ENCODE measurements at places on chromosomes 11 and 22.

DNA sequence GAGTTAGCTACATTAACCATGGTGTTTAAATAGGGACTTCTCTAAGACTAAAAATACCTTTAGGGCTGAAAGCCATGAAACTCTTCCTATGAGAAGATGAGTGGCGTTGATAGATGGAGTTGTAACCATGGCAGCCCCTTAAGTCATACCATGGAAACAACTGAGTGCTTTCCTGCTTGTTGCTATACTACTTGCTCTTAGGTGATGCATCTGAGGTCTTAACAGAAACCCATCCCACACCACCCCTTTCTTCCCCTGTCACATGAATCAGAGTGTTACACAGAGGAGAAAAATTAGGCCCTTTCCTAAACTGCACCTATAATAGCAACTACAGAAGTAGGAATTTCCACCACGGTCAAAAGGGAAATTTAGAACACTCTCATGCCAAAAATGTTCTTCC is 64.3 kb upstream of the ZC3H12C start:
- DNase-seq = no peak

DNA sequence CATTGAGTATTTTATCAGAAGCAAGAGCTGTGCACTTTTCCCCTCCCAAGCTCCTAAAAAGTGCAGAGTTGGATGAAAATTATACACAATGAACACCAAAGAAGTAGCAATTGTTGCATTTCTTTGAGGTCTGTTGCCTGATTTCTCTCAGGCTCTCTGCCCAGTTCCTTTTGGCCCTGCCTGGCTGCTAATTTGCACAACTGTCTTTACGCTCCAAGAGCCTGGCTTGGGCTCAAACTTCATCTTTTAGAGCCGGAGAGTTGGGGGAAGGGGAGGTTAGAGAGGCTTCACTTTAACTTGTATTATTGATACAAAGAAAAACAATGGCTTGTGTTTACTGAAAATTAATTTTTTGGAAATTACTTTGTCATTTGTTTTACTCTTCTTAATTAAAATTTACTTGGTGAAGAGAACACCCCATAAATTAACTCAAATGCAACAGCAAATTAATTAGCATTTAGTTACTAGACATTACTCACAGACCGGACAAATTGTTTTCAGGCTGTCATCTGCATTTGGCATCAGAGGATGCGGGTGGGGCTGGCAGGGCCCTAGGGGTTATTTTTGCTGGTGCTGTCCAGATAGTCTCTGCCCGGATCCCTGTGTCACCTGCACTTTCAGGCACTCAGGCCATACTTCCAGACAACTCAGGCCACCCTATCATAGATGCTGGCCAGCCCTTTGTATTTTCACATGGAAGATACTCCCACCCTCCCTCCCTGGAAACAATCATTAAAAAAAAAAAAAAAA is 407.3 kb downstream of the NXPE2 start:
- peak; percentile 60 for DNase-seq

DNA sequence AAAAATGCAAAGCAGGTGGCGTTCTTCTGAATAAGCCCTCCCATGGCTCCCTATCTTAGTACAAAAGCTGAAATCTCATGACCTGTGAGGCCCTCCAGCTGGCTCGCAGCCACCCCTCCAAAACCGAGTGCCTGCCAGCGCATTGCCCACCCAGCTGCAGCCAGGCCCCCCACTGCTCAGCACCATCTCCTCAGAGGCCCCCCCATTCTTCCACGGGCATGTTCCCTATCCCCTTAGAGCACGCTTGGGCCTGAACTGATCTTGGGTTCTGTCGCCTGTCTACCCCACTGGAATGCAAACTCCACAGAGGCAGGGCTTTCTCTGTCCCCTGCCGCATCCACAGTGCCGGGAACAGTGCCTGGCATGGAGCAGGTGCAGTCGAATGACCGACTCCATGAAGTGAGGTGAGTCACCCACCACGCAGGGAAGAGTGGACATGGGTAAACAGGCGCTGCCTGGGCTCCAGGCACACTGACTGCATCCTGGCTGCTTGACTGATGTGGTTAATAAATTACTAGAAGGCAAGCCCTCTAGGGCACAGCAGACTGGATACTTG is 11.3 kb upstream of the EFCAB6 start:
- no peak for DNase-seq

DNA sequence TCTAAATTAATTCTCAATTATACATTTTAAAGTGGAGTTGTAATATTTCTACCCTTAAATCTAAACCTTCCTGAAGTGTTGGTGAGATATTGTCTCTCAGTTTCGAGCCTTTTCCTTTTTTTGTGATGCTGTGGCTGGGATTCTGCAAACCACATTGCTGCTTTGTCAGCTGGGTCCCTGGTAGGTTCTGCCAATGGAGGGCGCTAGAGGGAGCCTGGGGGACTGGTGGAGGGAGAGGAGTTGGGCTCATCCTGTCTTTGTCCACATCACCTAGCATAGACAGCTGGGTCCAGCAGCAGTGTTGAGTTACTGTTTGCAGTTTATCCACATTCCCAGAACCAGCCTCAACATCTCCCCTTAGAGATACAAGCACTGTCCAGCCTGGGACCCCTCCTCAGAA is 41.0 kb downstream of the TRAF6 start:
- DNase-seq = no peak

DNA sequence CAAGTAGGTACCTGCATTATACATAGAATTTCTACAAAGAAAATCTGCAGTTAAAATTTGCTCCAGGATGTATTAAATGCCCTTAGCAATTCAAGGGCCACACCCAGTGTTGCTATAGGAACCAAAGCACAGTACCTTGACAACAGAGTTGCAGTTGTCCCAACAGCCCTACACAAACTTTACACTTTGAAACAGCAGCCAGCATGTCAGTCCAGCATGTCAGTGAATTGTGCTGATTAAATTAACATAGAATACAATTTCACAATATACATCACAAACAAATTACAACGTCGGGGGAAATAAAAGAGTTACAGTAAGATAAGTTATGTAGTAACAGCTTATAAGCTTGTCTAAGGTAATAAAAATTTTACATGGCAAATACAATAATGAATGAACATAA is 389.2 kb downstream of the SOX6 start:
- no peak for DNase-seq

DNA sequence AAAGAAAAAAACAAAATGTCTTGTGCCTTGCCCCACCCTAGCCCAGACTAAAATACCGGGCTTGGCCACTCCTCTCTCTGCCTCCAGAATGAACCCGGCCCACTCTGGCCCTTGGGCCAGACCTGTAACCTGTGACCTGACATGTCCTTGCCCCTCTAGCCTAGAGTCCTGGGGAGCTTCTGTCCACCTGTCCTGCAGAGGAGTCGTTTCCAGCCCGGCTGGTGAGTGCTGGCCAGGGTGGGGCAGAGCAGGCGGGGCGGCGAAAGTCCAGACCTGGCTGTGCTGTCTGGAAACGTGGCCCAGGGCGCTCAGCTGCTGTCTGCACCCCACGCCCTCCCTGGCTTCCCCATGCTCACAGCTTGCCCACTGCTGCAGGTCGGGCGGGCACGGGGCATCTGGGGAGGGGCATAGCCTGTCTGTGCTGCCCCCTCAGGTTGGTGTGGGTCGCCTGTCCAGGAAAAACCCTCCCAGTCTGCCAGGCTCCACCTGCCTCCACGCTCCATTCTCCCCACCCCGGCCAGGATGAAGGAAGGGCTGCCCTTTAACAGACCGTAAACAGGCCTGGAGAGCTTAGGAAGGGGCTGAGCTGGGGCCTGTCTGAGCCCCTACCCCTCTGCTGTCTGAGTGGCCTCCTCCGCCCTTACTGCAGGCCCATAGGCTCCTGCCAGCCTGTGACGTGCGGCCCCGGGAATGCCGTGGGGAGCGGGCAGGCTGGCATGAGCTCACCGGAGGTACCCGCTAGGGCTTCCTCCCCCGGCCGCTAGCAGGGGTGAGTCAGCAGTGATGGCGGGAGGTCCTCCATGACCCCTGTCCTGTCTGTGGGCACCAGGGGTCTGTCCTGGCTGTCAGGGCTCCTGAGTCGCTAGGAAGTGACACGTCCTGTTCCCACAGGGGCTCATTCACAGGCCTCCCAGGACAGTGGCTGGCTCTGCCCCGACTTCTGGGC is 1.9 kb downstream of the CD151 start:
- DNase-seq = no peak

GRCh38 chr11:16883174-16883573 is 131.0 kb downstream of the PLEKHA7 start:
- DNase-seq = peak; percentile 39

DNA sequence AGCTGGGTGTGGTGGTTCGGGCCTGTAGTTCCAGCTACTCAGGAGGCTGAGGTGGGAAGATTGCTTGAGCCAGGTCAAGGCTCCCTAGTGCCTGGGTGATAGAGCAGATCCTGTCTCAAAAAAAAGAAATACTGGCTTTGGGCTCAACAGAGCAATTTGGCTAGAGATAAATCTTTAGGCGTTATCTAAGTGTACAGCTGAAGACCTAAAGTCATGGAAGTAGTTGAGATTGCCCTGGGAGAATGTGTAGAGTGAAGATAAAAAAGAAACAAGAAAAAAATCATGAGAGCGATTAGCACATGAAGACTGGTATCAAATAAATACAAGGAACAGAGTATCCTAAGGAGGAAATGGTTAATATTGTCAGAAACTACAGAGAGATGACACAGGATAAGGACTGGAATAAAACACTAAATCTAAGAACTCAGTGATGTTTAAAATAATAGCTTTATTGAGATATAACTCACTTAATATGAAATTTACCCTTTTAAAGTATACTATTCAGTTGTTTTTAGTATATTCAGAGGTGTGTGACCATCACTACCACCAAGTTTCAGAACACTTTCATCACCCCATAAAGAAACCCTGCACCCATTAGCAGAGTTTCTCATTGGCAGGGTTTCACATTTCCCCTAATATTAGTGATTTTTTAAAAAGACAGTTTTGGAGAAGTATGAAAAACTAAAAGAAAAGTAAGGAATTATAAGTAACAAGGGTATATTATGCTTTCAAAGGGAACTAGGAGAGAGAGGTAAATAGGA is 20.7 kb downstream of the PIK3C2A start:
- DNase-seq = no peak

GRCh38 chr11:64339754-64340408 is at the start of gene CCDC88B:
TSS of gene CCDC88B (plus strand) at chr11:64340204. CDS start at chr11:64340267, 63 bp downstream.
- DNase-seq = peak; percentile 45

DNA sequence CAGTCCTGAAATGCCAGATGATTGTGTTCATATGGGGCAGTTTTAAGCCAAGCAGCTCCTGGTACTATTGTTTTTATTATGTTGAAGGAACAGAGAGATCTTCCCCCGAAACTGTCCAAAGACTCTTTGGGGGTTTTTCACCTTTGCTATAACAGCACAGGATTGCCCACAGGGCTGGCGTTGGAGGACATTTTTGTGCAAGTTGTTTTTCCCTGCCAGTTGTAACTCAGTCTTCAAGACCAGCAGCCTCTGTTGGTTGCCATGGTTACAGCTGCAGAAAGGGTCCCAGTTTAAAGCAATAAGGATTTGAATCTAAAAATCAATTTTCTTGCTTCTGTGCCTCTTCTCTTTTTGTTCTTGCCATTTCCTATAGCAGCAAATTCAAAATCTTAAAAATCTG is 45.4 kb upstream of the YWHAH start:
- DNase-seq = peak; percentile 67

DNA sequence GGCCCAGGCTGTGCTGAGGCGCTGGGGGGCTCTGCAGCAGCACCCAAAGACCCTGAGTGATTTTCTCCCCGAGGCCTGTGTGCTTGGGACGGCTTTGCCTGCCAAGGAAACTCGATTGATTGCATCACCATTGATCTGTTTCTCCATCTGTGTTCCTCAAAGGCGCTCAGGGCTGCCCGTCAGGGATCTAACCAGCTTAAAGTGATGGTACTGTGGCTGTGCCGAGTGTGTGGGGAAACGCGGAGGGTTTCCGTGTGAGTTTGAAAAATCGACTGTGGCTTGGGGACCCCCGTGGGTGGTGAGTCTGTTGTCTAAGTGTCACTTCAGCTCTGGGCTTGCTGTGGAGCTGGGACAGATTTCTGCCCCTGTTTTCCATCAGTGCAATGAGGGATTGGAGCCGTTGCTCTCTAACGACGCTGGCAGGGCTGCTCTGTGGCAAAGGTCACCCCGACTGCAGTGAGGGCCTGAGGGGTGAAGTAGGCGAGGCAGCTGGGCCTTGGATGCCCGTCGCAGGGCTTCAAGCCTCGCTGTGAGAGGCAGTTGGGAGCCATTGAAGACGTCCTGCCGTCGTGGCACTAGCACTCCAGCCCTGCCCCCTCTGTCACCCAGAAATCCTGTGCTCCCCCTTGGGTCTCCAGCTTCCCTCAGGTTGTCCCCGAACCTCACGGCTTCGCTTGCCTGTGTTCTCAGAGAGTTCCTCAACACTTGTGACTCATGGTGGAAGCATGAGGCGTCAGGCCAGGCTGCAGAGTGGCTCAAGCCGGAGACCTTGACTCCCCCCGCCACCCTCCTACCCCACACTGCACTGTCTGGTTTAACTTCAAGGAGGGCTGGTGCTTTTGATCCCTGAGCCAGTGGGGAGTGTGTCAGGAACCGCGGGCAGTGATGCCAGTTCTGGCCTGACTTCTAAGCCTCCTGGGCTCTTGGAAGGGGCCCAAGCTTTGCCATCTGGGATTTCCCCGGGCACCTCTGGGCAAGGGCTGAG is 21.8 kb downstream of the CACNA1I start:
- DNase-seq = no peak

- DNase-seq = peak; percentile 61
Measured at GRCh38 chr11:85805387-85805786, 5.6 kb downstream of the SYTL2 start.

- peak; percentile 70 for DNase-seq
Measured at GRCh38 chr11:26227301-26227746, 104.6 kb upstream of the ANO3 start.

DNA sequence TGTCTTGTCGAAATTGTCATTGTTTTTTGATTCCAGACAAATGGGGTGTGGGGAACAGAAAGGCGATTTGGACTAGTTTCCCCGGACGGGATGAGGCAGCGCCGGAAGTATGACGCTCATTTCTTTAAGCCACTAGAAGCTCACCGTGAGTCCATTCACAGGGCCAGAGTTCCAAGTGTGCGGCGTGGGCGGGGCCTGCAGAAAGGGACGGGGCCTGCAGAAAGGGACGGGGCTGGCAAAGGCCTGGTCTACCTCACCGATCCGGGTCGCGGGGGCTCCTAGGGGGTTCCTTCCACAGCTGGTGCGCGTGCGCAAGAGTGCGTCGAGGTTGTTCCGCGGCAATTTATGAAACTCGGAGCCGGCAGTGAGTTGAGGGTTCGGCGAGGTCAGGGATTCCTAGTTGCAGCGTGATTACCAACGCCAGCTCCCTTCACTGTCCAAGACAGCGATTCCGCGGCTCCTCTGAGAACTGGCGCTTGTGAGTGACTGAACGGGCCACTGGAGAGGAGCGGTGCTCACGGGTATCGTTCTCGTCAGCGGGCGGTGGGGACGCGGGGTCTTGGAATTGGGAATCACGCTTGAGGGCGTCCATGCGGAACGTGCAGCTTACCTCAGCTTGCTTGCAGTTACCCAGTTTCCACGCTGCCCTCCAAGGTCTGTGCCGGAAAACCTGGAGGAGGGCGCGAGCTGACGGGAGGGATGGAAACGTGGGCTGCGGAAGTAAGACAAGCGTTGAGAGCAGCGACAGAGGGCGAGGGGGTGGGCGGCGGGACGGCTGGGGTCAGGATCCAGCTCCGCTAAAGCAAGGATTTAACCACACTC is at the start of gene ZNF215:
TSS of gene ZNF215 (plus strand) at position 219 of the 822 bp plus-strand sequence. CDS start 5,847 bp downstream, outside the sequence.
- peak; percentile 17 for DNase-seq

All from pons (tissue), 1 donor.